ENCODE measurements at places on chromosomes 5 and 9.

GRCh38 chr9:794386-794785 is 47.1 kb upstream of the DMRT1 start:
- no peak for DNase-seq

- no peak for DNase-seq
These were observed 30.2 kb downstream of the MLANA start for GRCh38 chr9:5920860-5921328.

GRCh38 chr5:72451741-72452505 is 55.3 kb downstream of the ZNF366 start:
- DNase-seq = no peak

GRCh38 chr5:109701252-109701651 is 11.5 kb downstream of the MAN2A1 start:
- no peak for DNase-seq

DNA sequence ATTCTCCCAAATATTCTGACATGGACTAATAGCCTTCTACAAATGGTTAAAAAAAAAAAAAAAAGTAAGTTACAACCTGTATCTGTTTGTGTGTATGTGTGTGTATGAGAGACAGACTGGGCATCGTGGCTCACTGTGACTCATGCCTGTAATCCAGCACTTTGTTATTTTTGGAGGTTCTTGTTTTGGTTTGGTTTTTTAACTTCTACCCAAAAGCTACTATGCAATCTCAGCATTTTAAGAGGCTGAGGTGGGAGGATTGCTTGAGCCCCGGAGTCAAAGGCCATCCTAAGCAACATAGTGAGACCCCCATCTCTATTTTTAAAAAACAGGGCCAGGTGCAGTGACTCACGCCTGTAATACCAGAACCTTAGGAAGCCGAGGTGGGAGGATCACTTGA is 17.6 kb upstream of the HAVCR1 start:
- DNase-seq = no peak

- DNase-seq = no peak
These were observed 2.4 kb upstream of the CATSPER3 start for GRCh38 chr5:134965271-134965825.

GRCh38 chr9:114021578-114021977 is 56.5 kb downstream of the AMBP start:
- DNase-seq = no peak

DNA sequence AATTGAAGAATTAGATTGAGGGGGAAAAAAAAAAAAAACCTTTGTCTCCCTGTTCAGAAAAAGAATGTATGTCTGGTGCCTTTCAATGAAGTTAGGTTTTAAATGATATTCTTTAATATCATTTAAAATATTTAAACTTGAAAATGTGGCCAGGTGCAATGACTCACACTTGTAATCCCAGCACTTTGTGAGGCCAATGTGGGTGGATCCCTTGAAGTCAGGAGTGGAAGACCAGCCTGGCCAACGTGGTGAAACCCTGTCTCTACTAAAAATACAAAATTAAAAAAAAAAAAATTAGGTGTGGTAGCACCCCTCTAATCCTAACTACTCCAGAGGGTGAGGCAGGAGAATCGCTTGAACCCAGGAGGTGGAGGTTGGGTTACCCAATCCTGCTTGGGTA is 111.1 kb upstream of the RASA1 start:
- DNase-seq = no peak

DNA sequence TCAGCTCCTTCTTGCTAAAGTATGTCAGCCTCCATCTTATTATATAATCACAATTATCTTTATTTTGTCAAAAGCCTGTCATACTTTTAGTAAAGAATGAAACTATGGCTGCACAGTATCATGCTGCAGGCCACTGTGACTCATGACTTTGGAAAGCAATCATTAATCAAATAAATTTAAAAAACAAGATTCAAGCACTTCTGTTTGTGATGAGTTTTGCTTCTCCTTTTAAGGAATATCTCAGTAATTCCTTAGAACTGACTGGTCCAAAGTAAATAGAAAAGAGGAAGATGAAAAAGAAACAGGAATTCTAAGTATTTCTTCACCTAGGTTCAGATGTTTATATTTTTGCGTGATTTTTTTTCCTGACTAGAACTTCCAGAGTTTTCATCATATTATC is 83.1 kb downstream of the EDIL3 start:
- no peak for DNase-seq

GRCh38 chr5:179862891-179863290 is 4.3 kb upstream of the MRNIP start:
- no peak for DNase-seq

GRCh38 chr5:3526551-3527185 is 69.0 kb upstream of the IRX1 start:
- no peak for DNase-seq

DNA sequence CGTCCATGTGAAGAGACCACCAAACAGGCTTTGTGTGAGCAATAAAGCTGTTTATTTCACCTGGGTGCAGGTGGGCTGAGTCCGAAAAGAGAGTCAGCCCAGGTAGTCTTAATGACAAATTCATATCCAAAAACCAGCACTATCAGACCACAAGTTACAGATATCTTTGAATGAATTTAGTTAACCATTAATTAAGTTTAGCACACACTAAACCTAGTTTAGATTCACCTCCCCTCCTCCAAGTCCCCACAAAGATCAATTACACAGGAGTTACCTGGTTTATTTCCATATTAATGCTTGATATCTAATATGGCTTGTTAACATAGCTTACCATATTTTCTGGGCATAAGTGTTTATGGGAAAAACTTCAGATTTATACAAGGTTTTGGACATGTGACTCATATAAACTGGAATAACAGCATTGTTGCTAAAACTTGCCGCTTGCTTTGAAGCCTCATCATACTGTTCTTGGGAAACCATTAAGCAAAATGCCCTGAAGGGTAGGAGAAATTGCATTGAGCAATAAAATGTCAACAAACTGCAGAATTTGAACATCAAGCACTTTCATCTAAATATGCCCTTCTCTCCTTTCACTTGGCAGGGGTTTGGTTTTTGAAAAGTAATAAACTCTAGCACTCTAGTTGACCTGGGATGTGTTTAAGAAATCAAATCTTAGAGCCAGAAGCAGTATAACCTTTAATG is 166.9 kb downstream of the SNCAIP start:
- DNase-seq = no peak

- no peak for DNase-seq
These were observed 12.4 kb upstream of the TMC1 start for GRCh38 chr9:72509053-72509452.
